ENCODE measurements at places on chromosomes 16 and 17.

DNA sequence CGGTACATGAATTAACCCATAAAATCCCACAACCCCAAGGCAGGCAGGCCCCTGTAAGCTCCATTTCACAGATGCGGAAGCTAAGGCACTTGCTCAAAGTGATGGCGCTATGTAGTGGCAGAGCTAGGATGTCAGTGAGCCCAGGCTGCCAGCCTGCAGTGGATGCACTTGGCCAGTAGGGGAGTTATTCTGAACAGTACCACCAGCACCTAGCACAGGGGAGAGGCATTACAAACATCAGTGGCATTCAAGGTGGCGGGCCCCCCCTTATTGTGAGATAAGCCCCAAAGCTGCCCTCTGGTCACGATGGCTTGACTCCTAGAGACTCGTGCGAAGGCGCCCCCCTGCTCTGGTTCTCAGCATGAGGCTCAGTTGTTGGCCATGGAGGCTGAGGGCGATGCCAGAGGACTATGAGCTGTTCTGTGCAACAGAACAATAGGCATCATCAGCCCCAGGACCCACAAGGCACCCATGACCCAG is 33.8 kb downstream of the GTF3C1 start:
- DNase-seq: no peak
- H3K4me1 ChIP-seq: no peaks in the 10 kb centered on the region
- H3K27me3 ChIP-seq: no peaks in the 10 kb centered on the region
- no peaks in the 10 kb centered on the region for H3K36me3 ChIP-seq

DNA sequence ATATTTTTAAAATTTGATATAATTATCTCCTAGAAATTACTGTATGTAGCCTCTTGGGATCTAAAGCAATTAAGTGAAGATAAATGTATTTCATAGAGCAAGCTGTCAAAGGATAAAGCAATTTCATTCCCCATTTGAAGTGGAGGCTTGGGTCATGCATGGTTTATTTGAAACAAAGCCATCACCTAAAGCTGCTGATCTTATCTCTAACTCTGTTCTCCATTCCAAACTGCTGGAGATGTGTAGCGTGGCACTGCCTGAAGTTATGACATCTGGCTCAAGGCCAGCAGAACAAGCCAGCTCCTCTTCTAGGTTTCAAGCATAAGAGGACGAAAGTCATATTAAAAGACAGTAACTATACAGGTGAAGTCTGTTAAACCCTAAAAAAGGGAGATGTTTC is 83.9 kb downstream of the HIC1 start:
- peak; percentile 31 for DNase-seq
- H3K36me3 ChIP-seq: no peaks in the 10 kb centered on the region
- no peak overlapping the region for H3K4me3 ChIP-seq
- no peaks in the 10 kb centered on the region for H3K27me3 ChIP-seq

GRCh38 chr16:69763599-69763942 is 1.4 kb downstream of the WWP2 start:
- no peaks in the 10 kb centered on the region for H3K27me3 ChIP-seq
- no peak for DNase-seq
- no peaks in the 10 kb centered on the region for H3K36me3 ChIP-seq
- peak overlapping the region; percentile 97 for H3K27ac ChIP-seq
- peaks cover 11% of the 10 kb centered on the region for H3K4me1 ChIP-seq

DNA sequence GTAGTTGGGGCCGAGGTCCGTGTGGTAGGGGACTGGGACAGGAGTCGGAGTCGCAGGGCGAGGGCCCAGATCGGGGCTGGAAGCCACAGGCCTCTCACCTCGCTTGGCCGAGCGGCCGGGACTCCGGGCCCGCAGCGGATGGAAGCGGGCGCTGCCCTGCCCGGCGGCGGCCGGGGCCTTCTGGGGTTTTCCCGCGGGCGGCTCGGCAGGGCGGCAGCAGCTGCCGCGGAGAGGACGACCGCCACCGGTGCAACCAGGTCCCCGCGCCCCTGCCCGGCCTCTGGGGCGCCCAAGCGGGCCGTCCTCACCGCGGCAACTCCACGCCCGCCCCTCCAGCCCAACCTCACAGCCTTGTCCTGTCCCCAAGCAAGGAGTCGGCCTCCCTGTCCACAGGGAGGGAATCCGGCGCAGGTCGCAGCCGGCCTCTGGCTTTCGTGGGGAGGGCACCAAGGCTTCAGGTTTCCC is 15.6 kb upstream of the UTP6 start:
- H3K27me3 ChIP-seq: peaks cover 36% of the 10 kb centered on the region
- H3K4me3 ChIP-seq: peak overlapping the region; percentile 28
- DNase-seq: no peak

DNA sequence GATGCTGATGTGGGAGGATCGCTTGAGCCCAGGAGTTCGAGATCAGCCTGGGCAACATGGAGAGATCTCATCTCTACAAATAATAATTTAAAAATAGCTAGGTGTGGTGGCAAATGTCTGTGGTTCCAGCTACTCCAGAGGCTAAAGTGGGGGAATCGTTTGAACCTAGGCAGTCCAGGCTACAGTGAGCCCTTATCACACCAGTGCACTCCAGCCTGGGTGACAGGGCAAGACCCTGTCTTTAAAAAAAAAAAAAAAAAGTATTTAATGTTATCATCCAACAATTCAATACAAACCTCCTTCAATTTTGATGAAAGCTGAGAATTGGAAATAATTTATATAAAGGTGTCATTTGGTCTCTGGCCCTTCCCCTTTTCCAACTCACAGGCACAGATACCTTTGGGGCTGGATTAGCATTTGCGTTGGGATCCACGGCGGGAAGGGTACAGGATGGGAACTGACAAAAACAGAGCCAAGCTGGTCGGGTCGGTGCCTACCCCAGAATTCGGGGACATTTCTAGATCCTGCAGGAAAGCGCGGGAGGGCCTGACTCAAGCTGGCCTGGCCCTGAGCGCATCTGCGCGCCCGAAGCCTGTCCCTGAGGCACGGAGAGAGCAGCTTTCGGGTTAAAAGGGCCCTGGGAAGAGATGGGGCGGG is 860 bp upstream of the DCAF7 start:
- peak overlapping the region; percentile 95 for H3K27ac ChIP-seq
- peak overlapping the region; percentile 99 for H3K4me3 ChIP-seq
- peaks cover 20% of the 10 kb centered on the region for H3K4me1 ChIP-seq
- H3K27me3 ChIP-seq: no peaks in the 10 kb centered on the region
- no peak for DNase-seq

All from transverse colon (tissue), 4 donors.